ENCODE measurements at places on chromosomes 3 and 15. TPM values are rescaled to one million over a fixed set of nuclear protein-coding genes. Genes with fewer than 3 reads are reported as not detected.

Gene ZBTB47
- total RNA-seq: 26.6 TPM

Gene CDHR4
- total RNA-seq: 0.54 TPM

Gene CTXN2
- total RNA-seq: 0.06 TPM

Gene ADCY5
- 33.6 TPM for total RNA-seq

Gene PDHB
- 71.7 TPM for total RNA-seq

DNA sequence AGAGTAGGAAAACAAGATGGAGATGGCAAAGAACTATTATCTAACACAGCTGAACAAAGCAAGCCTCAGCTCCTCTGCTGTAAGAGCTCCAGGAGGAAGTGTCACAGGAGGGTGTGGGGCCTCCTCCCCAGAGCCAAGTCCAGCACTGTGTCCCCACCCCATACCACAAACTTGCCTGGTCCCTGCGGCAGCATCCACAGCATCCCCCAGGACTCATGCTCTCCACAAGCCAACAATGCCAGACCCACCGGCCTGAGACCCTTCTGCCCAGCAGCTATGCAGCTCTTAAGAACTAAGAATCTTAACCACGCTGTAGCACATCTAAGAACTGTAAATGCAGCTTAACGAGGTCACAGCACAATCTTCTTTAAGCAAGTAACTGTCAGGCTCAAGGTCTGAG lies 9.1 kb downstream of the RBM15B start:
- DNase-seq: no peak

GRCh38 chr15:69524814-69525213 lies 72.2 kb downstream of the RPLP1 start:
- DNase-seq: no peak

- no peak for DNase-seq
These were observed 10.6 kb downstream of the CMC1 start for GRCh38 chr3:28252001-28252431.

- DNase-seq: no peak
These were observed 130.0 kb downstream of the ASB7 start for GRCh38 chr15:100732211-100733055.

DNA sequence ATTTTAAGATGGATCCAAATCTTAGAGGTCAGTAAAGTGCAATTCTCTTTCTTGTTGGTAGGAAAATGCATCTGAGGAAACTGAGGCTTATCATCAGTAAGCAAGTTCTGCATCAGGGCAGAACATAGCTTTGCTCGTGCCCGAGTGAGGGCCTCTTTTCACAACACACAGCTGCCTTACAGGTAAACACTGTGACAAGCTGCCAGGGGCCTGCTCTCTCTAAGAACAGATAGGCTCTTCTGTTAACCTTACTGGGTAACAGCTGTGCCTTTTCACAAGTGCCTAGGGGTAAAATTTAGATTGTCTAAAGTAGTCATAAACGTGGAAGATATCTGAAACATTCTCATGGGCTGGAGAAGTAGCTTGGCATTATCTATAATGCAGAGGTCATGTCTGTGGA lies 118.1 kb downstream of the C3orf38 start:
- DNase-seq: no peak

DNA sequence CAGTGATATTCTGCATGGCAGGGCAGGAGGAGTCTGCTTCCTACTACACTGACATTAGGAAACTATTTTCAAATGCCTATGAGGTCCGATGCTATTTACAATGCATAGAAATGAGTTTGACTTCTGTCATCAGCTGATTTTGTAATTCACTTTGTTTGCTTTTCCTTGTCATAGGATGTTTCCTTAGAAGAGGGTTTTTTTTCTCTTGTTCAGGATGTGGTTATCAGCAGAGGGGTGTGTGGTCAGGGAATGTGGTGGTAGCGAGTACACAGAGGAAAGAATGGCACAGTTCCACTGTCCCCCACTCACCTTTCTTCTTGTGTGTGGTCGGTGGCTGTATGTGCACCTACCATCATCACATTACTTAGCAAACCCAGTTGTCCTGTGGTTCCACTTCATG lies 231.5 kb downstream of the LRTM1 start:
- DNase-seq: no peak

GRCh38 chr3:119536757-119537156 lies 22.7 kb downstream of the CD80 start:
- DNase-seq: no peak

DNA sequence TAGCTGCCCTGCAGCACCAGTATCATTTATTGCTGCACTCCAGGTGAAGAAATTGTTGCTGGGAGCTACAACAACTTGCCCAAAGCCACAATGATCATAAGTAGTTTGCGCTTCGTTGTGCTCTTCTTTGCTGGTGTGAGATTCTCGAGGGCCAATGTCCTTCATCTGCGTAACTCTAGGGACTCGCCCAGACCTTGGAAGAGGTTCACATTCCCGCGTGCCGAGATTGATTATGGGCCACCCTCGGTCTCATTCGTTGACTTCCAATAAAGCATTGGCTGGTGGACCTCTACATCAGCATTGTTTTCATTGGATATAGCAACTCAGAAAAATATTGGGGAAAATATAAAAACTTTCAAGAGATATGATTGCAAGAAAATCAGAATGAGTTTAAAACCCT lies 423 bp upstream of the PHLDB2 start:
- DNase-seq: peak; percentile 32

DNA sequence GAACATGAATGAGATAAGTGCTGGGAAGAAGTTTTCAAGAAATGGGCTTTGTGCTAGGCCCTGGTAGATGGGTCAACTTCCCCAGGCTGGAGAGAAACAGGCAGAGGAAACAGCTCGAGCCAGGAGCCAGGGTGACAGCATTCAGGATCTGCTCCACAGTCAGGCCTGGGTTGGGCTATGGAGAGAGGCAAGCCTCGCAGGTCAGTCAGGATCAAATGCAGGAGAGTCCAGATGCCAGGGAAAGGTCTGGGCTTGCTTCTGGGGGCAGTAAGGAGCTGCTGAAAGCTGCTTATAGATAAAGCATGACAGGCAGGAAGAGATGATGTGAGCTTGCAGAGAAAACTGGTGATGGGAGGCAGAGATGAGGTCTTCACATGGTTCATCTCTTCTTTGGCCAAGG lies 11.0 kb upstream of the USP3 start:
- no peak for DNase-seq

DNA sequence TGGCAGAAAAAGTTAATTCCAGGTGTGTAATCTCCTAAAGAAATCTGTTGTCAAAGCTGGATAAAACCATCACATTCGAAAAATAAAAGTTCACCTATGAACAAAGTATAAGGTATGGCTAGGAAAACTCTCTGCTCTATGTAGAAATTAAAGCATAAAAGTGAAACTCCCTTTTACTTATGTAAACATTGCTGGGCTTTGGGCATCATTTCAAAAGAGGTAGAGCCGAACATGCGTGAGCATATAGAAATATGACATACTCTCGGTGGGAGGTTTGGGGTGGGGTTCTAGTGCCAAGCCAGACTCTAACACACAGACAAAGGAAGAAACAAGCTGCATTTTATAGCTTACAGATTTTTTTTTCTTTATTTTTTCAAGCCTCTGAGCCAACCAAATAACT lies 306.8 kb upstream of the ATP11B start:
- DNase-seq: no peak

DNA sequence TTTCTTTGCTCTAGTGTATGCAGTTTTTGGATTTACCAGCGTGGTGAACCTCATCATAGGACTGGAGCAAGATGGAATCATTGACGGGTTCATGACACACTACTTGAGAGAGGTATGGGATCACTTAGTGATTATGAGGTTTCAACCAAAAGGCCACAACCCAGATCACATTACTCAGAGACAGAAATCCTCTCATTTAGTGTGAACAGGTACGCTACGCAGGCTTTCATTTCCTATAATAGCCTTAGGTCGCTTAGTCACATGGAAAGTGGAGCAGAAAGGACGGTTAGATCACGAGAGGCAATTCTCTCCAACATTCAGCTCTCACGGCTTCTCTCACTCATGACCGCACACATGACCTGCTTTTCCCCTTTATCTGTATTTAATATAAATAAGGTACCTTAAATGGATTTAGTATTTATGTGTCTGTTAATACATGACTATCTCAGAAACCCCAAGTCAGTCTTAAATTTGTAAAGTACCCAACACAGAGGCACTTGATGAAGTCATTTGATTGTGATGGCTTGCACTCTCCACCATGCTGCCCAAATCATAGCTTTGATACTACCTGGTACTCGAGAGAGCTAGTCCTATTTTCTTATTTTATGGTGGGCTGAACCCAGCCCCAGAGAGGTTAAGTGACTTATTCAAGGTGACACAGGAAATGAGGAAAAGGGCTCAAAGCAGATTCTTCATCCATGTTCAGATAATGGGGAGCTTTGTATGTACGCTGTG lies 8.6 kb downstream of the TM6SF1 start:
- no peak for DNase-seq

DNA sequence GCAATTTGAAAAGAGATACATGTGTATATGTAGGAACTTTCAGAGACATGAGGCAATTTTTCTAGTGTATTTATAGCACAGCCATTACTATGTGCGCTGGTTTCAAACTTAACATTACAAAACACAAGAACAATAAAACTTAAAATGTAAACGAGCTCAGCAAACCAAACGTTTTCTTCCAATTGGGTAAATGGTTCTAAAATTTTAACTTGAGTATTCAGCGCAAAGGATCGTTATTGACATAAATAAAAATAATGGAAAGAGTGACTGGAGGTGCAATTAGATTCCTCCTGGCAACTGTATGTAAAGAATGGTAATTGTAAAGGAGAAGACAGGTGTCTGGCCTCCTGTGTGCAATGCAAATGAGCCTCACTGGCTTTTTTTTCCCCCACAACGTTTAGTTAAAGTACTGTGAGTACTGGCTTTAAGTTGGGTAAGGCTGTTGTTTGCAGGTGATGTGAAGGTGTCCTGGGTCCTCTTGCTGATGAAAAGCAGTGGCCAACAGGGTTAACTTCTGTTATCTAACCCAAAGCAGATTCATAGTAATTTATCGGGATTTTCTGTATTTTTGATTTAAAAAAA lies 14.1 kb upstream of the GADL1 start:
- DNase-seq: no peak

DNA sequence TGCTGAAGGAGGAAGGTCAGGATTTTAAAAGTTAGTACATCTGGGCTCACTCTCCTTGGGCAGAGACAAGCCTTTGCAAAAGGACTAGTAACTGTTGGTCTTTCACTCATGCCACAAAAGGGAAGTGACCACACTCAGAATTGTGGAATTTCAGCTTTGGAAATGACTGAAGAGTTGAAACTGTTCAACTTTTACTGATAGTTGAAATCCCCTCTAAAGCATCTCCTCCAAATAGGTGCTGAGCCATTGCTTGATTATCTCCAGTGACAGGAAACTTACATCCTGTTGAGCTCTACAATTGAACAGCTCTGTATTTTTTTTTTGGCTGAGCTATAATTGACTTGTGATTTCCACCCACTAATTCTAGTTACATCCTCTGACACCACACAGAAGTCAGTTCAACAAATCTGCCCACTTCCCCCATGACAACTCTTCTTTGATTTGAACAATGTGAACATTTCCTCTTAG lies 254.8 kb upstream of the TPRG1 start:
- no peak for DNase-seq

GRCh38 chr3:87247430-87247773 lies 20.3 kb downstream of the CHMP2B start:
- DNase-seq: no peak

DNA sequence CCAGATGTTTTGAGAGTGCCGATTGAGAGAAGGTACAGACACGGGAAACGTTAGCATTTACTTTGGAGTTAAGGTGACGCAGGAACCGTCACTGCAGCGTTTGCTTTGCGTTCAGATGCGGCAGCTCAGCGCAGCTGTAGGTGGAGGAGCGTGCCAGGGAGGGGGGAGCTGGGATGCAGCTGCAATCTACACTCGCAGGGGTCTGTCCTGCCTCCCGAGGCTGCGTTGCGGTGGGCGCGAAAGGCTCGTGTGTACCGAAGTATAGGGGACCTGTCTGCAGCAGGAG lies 425 bp upstream of the FYTTD1 start:
- no peak for DNase-seq

GRCh38 chr3:76724706-76725105 lies 315.2 kb upstream of the ROBO2 start:
- DNase-seq: no peak

DNA sequence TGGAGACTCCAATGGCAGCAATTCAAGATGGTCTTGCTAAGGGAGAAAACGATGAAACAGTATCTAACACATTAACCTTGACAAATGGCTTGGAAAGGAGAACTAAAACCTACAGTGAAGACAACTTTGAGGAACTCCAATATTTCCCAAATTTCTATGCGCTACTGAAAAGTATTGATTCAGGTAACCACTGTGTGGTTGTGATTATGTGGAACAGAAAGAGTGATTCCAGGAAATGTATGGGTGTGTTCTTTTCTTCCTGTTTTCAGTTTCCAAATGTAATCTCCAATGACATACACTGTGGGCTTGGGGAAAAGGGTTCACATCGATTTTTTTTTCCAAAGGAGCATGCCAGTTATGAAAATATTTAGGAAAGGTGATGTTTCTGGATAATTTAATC lies 10.9 kb downstream of the SCG3 start:
- DNase-seq: no peak

DNA sequence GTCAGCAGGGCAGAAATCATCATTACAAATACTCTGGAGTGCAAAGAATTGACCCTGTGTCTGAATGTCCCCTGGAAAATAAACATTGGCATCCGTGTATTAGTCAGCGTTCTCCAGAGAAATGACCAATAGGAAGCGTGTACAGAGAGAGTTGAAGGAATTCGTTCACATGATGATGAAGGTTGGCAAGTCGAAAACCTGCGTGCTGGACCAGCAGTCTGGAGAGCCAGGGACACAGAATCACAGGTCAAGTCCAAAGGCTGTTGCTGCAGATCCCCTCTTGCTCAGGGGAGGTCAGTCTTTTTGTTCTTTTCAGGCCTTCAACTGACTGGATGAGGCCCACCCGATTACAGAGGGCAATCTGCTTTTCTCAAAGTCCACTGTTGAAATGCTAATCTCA lies 16.6 kb downstream of the GP9 start:
- no peak for DNase-seq

- DNase-seq: no peak
These were observed 69.3 kb upstream of the ITGA11 start for GRCh38 chr15:68501259-68501591.

DNA sequence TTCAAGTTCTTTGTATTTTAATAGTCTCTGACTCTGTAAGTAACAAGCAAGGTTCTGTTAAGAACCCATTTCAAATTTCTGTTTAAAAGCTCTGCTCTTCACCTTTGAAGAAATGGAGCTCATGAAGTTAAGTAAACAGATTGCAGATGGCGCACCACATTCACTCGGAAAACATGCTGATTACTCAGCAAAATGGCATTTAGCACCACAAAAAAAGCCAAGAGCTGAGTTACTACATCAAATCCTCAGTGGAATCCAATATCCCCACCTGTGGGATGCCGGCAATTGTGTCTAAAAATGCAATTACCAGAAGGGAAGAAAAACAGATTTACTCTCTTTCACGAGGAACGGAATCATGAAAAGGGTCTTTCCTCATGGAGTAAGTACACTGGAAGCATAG lies 758.0 kb downstream of the NTRK3 start:
- no peak for DNase-seq

DNA sequence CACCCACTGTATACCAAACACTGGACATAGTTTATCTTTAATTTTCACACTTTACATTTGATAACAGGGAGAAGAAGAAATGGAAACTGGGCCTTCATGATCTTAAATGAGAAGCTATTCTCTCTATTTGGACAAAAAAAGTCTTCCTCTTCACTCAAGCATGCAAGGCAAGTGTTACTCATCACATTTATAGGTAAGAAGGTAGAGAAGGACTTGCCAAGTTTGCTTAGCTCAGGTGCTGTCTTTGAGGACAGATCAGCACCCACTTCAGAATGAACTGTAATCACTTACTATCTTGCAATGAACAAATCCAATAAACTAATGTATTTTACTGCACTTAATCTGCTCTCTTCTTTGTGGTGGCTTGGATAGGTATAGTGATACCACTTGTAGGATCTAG lies 1.1 kb upstream of the MYH15 start:
- no peak for DNase-seq

GRCh38 chr15:78007964-78008886 lies 69.3 kb downstream of the TBC1D2B start:
- DNase-seq: no peak
